ENCODE measurements at places on chromosomes 11 and 22.

DNA sequence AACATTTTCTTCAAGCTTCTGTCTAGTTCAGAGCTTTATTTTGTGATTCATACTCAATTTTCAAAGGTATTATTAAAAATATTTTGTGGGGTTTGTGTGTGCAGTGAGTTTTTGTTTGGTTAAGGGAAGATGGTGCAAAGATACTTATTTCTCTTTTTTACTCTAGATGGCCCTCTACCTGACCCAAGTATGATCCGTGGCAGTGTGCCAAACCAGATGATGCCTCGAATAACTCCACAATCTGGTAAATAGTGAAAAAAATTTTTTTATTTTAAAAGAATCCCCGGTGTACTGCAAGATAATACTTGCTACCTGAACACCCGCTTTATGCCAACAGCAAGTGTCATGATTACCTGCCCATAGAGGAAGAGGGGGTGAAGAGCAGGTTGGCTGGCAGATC is 54.2 kb downstream of the EP300 start:
- no peak for DNase-seq

- DNase-seq, result no peak
Measured at GRCh38 chr11:14748090-14748489, 104.5 kb downstream of the PDE3B start.

DNA sequence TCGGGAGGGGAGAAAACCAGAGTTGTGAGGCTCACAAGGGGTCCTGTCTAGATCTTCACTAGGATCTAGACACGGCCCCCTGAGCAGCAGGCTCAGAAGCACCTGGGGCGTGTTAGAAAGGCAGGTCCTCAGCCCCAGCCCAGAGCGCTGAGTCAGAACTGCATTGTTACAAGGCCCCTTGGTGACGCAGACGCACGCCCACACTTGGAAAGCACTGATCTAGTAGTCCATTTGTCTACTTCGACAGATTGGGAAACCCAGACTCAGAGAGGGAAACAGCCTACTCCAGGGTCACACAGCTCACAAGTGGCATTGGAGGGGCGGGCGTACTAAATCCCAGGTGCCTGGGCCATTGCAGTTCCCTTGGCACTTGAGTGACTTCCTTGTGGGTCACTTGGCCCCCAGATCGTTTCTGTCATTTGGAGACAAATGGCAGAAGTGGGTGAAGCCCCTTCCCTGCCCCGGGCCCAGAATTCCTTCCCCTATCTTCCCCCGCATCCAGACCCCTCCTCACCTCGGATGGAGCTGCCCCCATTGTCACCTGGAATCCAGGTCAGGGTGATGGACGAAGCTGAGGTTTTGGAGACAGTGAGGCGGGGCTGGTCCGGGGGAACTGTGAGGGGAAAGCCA is 110.8 kb downstream of the CEP164 start:
- DNase-seq, result peak; percentile 82

GRCh38 chr11:122645847-122646246 is 9.7 kb upstream of the UBASH3B start:
- no peak for DNase-seq

GRCh38 chr11:107716884-107717532 is 5.2 kb upstream of the SLN start:
- DNase-seq, result peak; percentile 80

- DNase-seq, result no peak
Measured at GRCh38 chr22:39115977-39116621, 19.1 kb downstream of the APOBEC3H start.

- peak; percentile 5 for DNase-seq
Measured at GRCh38 chr11:115290893-115291292, 213.3 kb downstream of the CADM1 start.

- DNase-seq, result no peak
Measured at GRCh38 chr11:116263019-116263418, 509.8 kb downstream of the BUD13 start.

DNA sequence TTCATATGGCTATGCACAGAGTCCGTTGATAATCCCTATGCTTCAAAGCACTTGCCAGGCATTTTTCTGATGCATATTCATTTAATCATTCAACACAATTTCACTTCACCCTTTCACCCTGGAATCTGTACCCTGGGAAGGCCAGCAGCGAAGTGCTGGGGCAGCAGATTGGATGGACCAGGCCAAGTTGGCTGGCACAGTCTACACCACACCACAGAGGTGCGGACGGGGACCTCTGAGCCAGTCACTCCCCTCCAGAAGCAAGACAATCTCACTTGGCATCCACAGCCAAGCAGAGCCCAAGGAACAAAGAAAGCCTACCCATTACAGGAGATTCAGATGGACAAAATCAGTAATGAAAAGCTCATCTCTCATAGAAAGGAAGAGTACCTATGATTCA is 130.2 kb downstream of the GALNT18 start:
- no peak for DNase-seq

GRCh38 chr22:48444320-48445112 is 1383.2 kb downstream of the BRD1 start:
- peak; percentile 75 for DNase-seq

DNA sequence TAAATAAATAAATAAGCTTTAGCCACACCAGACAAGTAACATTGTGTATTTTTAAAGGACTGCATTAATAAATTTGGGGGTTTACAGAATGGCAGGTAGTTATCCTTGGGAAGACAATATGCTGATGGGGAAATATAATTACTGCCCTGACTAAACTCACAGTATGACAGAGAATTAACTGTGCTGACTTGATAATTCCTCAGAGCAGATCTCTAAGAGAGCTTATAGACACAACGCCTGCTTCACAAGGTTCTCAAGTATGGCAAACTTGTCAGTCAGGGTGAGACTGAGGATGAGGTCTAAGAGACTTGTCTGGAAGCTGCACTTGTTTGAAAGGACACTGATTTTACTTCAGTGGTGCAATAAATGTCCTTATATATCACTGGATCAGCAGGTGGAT is 3.3 kb downstream of the OR51B4 start:
- DNase-seq, result no peak

- DNase-seq, result no peak
Measured at GRCh38 chr22:26429458-26430286, 612 bp downstream of the ASPHD2 start.

GRCh38 chr11:2287091-2287490 is 14.6 kb downstream of the C11orf21 start:
- no peak for DNase-seq

- no peak for DNase-seq
Measured at GRCh38 chr11:34148504-34149165, 43.2 kb downstream of the NAT10 start.

- DNase-seq, result no peak
Measured at GRCh38 chr22:34973926-34974325, 92.0 kb upstream of the ISX start.

DNA sequence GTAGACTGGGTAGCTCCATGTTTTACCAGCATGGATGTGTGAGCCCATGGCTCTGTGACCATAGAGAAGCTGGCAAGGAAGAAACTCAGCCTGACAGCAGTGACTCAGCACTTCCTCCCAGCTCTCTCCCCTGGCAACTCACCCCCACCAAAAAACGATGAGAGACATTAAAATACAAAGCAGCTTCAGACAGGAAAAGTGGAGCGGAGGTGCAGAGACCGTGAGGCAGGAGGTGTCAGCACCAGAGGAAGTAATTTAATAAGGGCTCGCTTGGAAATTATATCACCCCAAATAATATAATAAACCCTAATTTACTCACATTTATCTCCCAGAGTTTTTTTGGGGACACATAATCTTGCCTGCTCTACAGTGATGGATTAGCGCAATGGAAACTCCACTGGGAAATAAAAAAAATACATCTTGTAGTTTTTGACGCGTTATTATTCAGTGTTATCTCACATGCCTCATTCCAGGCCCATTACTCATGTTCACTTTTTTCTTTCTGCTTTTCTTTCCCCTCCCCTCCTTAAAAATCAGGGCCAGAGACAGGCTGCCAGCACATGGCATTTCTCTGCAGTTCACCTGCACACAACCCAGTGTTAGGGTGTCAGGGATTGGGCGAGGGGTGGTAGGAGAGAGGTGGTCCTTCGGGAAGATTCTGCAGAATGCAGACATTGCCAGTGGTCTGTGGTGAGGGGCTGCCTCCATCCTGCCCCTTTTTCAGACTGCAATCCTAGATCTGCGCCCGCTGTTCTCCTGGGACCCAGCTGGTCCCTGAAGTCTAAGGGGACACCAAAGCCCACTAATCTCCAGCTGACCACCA is 170.8 kb downstream of the BUD13 start:
- peak; percentile 79 for DNase-seq

DNA sequence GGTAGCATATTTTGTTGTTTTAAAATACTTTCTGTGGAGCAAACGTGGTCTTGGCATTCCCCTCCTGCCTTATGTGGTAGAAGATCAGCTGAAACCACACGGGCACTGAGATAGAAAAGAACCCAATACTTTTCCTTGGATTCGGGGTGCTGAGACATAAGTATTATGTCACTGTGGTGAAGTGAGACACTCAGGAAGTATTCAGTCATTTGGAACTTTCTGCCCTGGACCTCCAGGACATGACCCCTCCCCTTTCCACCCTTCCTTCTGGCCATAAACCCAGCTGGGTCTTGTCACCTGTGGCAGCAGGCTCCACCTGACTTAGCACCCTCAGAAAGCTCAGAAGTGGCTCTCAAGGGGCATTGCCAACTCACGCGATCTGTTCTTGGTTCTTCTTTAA is 123.4 kb downstream of the SWAP70 start:
- no peak for DNase-seq

GRCh38 chr22:50325444-50326224 is 1.2 kb downstream of the DENND6B start:
- DNase-seq, result no peak

GRCh38 chr11:8729837-8730696 is 47.5 kb downstream of the RPL27A start:
- no peak for DNase-seq

GRCh38 chr11:93689240-93689639 is 27.8 kb downstream of the CEP295 start:
- no peak for DNase-seq

- no peak for DNase-seq
Measured at GRCh38 chr11:65981101-65981740, 19.7 kb downstream of the SART1 start.

DNA sequence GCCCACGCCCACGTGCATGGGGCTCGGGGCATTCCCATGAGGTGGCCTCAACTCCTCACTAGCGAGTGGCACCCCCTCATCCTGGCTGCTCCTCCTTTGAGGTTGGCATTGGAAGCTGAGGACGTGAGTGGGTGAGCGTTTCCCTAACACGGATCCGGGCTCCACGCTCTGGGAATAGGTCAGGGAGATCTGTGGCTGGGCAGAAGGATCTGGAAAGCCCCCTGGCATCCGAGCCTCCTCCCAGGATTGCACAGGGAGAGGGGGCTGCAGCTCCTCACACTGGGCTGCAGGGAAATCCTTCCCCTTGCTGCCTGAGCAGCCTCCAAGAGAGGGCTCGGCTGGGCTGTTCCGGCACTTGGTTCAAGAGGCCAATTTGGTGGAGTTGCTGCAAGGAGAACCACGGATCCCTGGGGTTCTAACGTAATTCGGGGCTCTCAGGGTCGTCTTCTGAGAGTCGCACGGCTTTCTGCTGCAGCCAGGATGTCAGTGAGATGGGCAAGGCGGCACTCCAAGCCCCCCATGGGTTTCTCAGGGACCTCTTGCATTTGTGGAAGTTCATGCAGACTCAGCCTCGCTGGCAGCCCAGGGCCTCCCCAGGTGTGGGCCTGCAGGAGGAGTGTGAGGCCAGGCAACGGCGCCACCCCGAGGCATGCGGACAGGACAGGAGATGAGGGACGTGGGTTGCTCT is 1119.0 kb downstream of the BRD1 start:
- DNase-seq, result no peak

DNA sequence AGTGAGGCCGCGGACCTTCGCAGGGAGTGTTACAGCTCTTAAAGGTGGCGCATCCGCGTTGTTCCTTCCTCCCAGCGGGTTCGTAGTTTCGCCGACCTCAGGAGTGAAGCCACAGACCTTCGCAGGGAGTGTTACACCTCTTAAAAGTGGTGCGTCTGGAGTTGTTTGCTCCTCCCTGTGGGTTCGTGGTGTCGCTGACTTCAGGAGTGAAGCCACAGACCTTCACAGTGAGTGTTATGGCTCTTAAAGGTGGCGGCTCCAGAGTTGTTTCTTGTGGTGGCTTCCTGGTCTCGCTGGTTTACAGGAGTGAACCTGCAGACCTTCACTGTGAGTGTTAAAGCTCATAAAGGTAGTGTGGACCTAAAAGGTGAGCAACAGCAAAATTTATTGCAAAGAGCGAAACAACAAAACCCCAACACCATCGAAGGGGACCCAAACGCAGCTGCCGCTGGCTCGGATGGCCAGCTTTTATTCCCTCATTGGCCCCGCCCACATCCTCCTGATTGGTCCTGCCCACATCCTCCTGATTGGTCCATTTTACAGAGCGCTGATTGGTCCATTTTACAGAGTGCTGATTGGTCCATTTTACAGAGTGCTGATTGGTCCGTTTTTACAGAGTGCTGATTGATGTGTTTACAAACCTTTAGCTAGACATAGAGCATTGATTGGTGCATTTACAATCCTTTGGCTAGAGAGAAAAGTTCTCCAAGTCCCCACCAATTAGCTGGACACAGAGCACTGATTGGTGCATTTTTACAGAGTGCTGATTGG is 1.2 kb upstream of the TMEM45B start:
- no peak for DNase-seq

DNA sequence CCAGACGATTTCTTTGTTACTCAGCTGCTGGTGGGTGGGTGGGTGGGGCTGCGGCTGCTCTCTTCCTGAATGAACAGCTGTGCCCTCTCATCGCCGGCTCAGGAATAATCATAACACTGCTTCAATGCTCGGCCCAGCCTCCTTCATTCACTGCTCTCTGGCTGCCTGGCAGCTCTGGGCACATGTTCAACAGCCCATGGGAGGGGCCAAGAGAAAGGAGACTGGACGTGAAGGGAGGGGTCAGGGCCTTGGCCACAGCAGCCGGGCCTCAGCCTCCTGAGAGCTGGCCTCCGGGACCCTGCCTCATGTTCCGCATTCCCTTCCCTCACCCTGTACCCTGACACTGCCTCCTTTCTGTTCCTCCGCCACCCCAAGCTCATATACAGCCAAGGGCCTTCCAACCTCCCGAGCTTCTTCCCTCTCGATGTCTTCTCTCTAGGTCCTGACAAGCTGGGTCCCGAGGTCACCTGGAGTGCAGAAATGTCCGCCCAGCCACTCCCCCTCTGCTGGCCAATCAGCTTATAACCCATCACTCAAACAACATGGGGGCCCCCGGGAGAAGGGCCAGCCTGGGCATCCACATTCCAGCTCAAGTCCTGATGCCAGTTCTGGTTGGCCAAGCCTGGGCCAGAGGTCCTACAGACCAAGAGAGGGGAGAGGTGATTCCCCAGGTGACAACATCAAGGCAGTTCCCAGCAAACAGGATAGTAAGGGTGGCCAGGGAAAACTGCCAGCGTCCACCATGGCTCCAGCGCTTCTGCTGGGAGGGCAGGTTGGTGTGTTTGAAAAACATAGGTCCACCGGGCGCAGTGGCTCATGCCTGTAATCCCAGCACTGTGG is 3.2 kb upstream of the CSDC2 start:
- DNase-seq, result peak; percentile 85
